ENCODE measurements at places on chromosomes 11 and 22.

GRCh38 chr11:127564810-127565209 is 564.2 kb upstream of the KIRREL3 start:
- DNase-seq, result no peak

GRCh38 chr11:19753451-19754106 is 40.9 kb downstream of the NAV2 start:
- DNase-seq, result no peak

- DNase-seq, result no peak
These were observed 11.1 kb downstream of the E2F8 start for GRCh38 chr11:19229671-19230070.

- no peak for DNase-seq
These were observed 91.3 kb downstream of the LRRC32 start for GRCh38 chr11:76579056-76579751.

DNA sequence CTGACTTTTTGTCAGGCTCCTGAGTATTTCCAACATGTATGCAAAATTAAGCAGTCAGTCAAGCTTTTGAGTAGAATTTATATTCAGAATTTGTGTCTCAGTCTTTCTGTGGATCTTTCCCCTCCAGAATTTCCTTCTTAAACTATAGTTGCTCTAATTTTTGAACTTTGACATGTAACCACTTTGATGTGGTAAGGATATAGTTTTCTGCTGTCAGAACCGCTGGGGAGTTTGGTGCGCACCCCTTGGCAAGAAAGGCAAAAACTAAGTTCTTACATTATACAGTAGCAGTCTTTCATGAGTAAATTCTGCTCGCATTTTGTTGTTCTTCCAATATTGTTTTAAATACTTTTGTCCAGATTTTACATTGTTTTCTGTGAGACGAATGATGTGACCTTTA is 105.9 kb downstream of the TMEM135 start:
- no peak for DNase-seq

DNA sequence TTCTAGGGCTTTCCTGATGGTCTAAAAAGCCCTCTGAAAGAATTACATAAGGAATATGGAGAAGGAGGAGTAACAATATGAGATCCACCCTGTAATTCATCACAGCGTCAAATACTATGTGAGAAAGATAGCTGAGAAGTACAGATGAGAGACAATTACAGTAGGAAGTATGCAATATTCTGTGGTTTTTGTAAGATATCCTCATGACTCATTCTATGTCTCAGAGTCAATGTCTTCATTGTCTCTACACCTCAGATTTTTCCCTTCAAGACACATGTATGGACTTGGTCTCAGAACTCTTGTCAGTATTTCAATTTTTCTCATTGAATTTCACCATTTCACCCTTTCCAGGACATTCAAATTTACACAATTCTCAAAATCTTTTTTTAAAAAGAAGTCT is 343.3 kb upstream of the CTSC start:
- no peak for DNase-seq

GRCh38 chr11:32090545-32091370 is at the start of gene RCN1:
Gene RCN1, plus strand, starts transcription at chr11:32091074. Its CDS starts 123 bp downstream, at chr11:32091197.
- DNase-seq, result peak; percentile 14

DNA sequence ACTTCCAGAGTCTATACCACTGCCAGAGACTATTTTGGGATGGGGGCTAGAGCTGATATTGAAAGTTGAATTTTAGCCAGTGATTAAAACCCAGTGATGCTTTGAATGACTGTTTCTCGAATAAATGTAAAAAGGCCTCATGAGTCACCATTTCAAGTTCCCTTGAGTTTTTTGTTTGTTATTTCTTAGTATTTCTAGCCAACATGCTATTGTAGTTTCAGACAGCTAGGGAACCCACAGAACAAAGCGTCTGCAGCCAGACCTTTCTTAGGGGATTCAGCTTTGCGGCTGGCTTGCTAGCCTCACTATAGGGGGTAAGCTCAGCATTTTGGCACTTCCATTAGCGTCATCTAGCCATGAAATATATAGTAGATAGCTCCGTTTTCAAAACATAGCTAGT is 66.5 kb downstream of the DBX1 start:
- no peak for DNase-seq

GRCh38 chr11:100830978-100831732 is 144.1 kb downstream of the ARHGAP42 start:
- DNase-seq, result no peak

DNA sequence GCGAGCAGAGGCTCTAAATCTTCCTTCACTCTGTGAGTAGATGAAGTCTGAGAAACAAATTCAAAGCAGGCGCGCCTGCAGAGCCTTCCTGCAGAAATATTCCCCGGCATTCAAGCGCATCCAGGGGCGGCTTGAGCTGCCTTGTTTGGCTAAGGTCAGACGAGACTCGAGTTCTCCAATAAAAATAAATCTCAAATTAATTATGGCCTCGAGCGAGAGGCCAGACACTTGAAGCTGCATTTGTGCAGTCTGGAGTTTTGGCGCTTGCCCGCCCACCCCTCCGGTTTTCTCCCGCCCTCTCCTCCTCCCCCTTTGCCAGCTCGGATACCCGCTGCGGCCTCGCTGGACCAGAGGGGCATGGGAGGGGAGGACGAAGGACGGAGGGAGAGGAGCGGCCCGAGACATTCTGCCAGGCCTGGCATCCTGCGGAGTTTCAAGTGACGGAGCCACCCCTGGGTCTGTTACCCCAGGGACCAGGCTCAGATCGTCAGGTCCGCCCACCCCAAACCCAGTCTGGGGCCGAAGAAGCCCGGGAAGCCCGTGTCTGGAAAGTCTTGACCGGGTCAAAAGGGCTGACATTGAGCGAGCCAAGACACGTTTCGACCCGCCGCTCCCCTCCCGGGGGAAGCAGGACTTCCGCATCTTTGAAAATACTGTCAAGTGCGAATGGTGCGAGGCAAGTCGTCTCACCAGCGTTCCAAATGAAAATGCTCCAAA is 3.8 kb upstream of the FLI1 start:
- no peak for DNase-seq

GRCh38 chr11:117201658-117202305 is 2.6 kb downstream of the TAGLN start:
- no peak for DNase-seq

DNA sequence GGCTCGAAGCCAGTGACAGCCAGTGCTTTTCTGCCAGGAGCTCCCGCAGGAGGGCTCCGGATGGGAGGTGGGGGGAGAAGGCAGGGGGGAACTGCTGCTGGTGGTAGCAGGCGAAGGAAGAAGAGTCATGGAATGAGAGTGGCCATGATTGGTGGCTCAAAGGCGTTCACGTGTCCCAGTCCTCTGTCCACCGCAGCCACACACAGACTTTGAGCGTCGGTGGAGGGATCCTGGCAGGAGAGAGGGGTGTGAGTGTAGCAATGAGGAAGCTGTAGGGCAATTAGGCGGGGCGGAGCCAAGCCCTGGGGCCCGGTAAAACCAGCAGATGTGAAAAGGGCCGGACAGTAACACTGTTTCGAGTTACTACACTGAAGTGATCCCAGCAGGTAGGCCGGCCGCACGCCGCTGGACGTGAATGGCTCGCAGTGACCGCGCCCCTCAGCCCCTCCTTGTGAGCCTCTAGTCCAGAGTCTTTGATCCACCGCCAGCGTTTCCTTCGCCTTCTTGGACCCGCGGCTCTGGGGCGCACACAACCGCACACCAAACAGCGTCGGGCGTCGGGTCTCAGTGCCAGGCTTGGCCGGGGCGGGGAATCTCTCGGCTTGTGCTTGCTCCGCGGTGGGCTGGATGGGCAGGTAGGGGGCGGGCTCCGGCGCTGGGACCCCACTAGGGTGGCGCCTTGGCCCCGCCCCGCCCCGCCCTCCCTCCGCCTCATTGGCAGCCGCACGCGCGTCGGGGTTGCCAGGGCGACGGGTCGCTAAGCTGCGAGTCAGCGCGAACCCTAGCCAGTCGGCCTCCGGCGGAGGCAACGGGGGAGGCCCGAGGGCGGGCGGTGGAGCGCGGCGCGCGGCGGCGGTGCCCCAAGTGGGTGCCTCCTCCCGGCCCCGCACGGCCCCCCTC is at the start of gene LRRC10B:
LRRC10B (plus strand) TSS at position 788 of the 900 bp plus-strand sequence. CDS start 250 bp downstream, outside the sequence.
- DNase-seq, result no peak

GRCh38 chr11:64954201-64954600 is 17.7 kb downstream of the MAJIN start:
- no peak for DNase-seq

DNA sequence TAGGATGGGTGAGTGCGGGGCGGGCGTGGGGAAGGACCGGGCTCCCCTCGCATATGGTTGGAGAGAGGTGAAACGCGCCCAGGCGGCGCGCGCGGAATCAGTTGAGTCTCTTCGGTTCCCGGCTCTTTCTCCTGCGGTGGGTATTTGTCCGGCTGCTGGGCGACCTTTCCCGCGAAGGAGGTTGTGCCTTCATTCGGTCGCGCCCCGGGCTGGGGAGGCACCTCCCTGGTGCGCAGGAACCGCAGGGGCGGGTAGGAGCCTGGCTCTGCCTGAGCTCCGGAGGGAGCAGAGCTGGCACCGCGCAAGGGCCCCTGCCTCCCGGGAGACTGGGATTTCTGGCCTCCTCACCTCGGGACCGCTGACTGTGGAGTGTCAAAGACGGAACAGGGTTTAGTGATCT is 27.5 kb downstream of the SAA4 start:
- no peak for DNase-seq

- no peak for DNase-seq
These were observed 11.2 kb downstream of the MCM5 start for GRCh38 chr22:35411102-35411501.

GRCh38 chr11:78336877-78337553 is 80.6 kb downstream of the GAB2 start:
- DNase-seq, result no peak

DNA sequence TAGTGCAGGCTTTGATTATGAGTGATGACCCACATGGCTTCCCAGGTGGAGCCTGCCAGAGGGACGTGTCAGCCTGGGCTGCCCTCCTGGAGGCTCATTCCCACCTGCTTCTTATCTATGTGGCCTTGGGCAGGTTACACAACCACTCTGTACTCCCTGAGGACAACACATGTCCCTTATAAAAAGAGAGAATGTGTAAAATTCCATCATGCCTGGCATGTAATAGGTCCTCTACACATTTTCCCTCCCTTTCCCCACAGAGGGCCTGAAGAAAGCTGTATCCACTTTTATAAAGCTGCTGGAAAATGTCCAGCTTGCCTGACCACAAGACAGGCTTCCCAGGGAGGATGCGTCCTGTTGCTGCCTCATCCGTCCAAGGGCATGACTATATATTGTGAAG is 55.0 kb upstream of the VSTM5 start:
- no peak for DNase-seq

DNA sequence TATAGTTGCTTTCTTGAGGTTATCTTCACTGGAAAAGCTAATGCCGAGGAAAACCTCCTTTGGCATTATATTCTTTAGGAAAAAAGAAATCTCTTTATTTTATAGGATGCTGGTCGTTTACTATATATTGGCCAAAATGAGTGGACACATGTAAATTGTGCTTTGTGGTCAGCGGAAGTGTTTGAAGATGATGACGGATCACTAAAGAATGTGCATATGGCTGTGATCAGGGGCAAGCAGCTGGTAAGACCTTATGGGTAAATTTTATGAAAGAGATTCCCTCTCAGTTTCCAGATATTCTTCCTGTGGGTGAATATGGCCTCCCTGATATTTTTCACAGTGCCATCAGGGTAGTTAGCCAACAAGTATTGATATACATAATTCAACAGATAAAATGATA is 29.4 kb upstream of the TTC36 start:
- DNase-seq, result no peak

DNA sequence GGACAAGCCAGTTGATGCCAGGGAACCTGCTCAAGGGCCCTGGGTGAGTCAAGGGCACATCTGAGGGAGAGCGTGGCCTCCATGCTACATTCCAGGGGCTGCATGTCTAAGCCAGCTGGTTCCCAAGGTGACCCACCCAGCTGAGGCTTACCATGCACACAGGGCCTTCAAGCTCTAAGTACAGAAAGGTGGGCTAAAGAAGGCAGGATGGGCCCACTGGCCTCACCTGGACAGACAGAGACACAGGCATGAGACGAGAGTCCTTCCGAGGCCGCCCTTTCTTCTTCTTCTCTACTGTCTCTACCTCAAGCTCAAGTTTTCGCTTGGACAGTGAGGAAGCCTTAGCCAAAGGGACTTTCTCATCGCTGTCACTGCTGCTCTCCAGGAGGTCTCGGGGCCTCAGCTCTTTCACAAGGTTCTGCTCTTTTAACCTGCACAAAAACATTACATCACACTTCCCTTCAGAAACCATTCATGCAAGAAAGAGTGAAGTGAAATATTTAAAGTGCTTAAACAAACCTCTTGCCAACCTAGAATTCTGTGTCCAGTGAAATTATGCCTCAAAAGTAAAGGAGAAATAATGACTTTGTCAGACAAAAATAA is 69.9 kb downstream of the HIRA start:
- DNase-seq, result no peak

DNA sequence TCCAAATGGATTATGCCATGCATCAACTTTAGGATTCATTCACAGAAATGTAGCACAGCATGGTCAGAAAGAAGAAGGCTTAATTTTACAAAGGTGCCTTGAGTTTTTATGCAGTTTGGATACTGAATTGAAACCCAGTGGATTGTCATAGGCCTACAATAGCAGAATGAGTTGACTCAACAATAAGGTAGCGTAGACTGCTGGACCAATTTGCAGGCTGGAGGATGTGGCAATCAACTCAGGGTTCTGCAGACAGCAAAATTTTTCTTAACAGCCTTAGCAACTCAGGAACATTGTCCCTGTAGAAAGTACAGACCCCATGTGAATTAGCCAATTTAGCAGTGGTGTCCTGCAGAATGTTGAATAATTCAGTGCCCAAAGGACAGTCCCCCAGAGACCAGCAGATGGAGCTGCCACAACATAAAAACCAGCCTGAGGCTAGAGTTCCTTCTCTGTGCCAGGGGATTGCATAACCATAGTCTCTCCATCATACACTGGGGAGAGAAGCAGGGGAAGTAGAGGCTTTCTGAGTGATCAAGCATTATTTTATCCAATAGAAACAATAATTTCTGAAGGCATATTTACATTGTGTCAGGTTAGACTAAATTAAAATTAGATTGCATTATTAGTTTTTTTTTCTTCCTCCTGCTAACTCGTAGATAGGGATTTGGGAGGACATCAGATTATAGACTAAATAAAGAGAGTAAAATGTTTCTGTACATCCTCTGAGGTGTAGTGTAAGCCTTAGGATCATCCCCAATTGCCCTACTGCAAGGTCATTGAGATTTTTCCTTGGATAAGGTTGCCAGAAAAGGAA is 20.3 kb upstream of the MRPL17 start:
- peak; percentile 35 for DNase-seq

DNA sequence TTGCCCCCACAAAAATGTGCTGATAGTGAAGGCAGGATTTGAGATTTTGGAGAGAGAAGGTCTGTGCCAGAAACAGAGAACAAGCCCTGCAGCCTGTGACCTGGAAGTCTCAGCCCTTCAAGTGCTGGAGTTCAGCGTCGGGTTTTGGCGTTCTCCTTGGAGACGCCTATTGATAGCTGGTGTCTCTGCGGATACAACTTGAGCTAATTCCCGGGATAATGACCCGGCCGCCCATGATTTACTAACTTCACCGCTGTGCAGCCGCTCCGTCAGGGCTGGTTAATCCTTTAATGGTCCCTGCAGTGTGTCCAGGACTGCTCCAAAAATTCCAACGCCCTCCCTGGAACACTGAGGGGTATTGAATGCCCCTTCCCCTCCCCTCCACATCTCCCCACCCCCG is 76.6 kb downstream of the WT1 start:
- DNase-seq, result no peak

GRCh38 chr11:48184452-48184851 is 32.2 kb upstream of the OR4B1 start:
- DNase-seq, result no peak

Measured in CD4-positive, alpha-beta T cell treated with Interleukin-6 at 100 ng/mL for 8 hours (primary cell).